Spinal cord (tissue), 10 donors: ENCODE measurements at places on chromosomes 4 and X.

GRCh38 chrX:12984603-12985319, 9.9 kb downstream of the TMSB4X start:
- no peak for DNase-seq

DNA sequence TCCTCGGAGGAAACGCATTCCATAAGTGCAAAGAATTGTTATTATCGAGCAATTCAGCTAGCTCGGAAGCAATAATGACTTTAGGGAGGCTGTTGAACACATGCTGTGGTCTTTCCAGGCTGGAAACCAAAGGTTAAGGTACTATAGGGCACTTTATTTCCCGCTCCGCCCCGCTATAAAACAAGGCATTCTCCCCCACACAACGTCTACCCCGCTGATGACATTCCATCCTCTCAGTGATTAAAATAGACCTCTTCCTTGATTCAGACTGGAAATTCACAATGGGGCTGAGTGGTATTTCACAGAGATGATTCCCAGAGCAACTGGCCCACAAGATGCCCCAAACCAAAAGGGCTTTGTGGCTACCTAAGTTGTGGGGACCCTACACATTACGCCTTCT, 196.4 kb downstream of the STIM2 start:
- DNase-seq = no peak

- no peak for DNase-seq
These were observed 37.7 kb downstream of the JADE1 start for GRCh38 chr4:128847082-128847724.

DNA sequence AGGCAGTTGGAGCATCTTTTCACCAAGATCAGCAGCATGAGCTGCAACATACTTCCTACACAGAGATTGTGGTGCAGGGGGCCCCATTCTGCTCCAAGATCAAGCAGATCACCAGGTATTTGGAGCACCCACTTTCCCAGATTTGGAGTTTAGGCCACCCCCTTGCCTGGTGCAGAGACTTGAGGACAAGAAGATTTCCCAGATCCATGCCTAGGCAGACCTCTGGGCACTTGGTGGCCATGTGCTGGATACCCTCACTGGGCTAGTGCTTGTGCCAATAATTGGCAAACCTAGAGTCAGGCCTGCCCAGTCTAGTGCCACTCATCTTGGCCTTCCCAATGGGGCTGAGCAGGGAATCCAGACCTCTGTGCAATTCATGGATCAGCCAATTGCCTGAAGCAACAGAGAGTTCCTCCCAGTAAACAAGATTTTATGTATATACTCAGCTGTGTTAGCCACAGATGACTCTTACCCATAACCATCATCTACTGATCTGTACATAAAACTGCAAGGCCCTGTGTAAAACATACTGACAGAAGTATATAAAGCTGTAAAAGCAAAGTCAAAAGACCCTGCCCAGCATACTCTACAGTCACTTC, 228.4 kb upstream of the EMCN start:
- DNase-seq = no peak

DNA sequence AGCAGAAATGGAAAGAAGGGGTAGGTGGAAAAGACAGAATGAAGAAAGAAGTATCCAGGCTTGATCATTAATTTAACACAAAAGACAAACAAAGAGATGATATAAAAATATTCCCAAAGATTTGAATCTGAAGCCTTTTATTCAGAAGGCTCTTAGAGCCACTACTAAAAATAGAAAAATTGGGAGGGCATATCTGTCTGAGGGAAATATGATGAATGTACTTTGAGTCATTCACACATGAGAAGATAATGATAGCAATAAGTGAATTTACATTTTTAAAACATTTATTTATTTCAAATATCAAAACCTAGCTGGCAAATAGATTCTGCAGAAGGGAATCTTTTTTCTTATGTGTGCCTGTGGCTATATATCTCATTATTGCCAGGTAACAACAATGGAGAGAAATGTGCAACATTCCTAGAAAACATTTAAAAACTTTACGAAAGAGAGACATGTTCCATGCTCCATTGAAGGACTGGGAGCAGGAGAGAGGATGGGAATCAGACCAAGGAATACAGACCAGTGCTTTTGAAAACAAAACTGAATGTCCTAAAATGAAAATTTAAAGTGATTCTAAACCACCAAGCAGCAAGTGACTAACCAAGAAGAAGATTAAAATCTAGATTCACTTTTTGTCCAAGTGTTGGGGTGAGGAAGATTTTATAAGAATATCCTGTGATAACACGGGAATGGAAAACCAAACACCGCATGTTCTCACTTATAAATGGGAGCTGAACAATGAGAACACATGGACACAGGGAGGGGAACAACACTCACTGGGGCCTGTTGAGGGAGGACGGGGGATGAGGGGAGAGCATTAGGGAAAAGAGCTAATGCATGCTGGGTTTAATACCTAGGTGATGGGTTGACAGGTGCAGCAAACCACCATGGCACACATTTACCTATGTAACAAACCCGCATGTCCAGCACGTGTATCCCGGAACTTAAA, 41.2 kb downstream of the ANXA5 start:
- DNase-seq = no peak

GRCh38 chr4:72893354-72894066, 176.0 kb downstream of the COX18 start:
- DNase-seq = no peak
